HEK293T (cell line): ENCODE measurements at places on chromosomes 5 and 9.
A peak's percentile ranks its signal among the peaks of the same experiment; 100 is the strongest.

- DNase-seq = no peak
Measured at GRCh38 chr5:33801292-33801691, 90.5 kb downstream of the ADAMTS12 start.

- no peak for DNase-seq
Measured at GRCh38 chr5:137600721-137601360, 101.7 kb upstream of the SPOCK1 start.

- DNase-seq = peak; percentile 51
Measured at GRCh38 chr9:33676746-33677505, 118.4 kb upstream of the PRSS3 start.

DNA sequence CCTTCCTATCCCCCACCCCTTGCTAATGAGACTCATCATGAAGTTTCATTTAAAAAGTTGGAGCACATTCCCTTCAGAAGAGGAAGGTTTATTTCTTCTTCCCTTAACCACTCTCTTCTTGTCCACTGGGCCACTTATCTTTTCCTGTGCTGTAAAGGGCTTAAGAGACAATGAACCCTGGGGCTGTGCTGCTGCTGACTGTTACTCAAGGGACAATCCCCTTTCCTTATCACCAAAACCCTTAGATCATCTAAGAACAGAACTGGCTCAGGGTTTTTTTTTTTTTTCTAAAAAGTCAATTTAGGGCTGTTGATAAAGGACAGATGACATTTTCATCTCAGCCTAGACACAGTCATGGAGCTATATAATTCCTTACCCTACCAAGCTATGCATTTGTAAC lies 29.6 kb downstream of the CAPSL start:
- no peak for DNase-seq

DNA sequence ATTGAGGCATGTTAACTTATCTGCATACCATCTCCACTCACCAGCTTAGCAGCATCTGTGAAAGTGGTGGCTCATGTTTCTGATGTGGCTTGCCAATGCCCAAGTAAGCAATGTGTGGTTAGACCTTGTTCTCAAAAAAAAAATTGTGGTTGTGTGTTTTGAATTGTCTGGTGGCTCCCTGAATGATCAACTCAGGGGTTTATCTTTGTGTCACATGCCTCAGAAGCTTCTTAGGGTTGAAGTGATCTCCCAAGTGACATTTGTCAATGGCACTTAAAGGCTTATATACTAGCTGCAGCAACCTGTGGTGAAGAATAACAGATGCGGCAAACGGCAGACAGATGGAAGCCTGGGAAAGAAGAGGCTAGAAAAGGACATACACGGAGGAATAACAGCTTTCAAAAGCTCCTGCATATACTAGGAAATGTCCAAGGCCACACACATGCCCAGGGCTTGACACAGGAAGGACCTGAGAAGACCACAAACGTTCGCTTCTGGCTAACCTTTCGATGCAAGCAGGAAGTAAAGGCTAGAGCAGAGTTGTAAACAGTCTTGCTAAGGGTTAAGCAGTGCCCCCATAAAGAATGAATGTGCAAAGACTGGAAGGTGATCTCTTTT lies 42.2 kb upstream of the FSD1L start:
- no peak for DNase-seq

GRCh38 chr5:41869151-41869723 lies 988 bp downstream of the OXCT1 start:
- peak; percentile 13 for DNase-seq

GRCh38 chr9:37939575-37940095 lies 35.7 kb upstream of the SLC25A51 start:
- DNase-seq = no peak
